Left renal pelvis (tissue), 4 donors: ENCODE measurements at places on chromosomes 4 and X.

- DNase-seq = no peak
Measured at GRCh38 chrX:111892375-111892774, 16.4 kb downstream of the TRPC5OS start.

DNA sequence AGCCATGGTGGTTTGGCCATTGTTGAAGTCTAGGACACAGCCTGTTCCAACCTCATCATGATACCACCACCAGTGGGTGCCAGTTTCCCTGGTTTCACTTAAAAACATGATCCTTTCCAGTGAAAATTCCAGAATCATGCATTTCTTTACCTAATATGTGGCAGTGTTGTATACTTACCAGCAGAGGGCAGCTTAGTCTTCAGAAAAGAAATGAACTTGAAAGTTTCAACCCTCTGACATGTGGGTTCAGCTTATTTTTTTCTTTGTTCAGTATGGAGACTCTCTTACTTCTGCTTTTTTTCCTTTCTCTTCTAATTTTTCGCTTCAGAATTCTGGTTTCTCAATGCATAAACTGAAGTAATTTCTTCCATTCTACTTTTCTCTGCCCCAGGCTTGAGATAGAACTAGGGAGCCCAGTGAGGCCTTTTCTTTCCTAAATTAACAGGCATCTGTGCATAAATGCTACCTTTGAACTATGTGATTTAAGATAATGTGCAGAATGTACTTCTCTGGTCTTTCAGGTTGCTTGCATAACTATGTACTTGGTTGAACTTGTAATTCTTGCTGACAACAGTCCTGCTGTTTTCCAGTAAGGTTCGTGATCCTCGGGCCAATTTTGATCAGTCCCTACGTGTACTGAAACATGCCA, 10.7 kb downstream of the LIAS start:
- DNase-seq = peak; percentile 57

DNA sequence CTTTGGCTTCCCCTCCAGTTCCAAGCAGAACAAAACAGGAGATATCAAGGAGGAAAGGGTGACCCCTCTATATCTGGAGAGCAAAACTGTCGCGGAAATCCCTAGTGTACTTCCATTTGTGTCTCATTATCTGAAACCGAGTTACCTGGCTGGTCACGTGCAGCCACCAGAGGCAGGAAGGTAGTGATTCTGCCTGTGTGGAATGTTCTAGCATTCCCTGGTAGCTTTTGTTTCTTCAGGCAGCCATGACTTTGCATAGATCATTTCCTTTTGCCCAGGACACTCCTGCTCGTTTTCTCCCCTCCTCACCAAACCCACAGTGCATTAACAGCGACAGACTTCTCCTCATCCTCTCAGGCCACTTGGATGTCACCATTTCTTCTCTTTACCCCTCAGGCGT, 107.9 kb downstream of the PTTG2 start:
- no peak for DNase-seq

DNA sequence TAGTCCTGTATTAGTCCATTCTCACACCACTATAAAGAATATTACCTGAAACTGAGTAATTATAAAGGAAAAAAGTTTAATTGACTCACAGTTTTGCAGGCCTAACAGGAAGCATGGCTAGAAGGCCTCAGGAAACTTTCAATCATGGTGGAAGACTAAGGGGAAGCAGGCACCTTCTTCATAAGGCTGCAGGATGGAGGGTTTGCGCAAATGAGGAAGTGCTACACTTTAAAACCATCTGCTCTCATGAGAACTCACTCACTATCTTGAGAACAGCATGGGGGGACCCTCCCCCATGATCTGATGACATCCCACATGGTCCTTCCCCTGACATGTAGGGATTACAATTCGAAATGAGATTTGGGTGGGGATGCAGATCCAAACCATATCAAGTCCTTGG, 12.1 kb upstream of the MAGEA11 start:
- no peak for DNase-seq

DNA sequence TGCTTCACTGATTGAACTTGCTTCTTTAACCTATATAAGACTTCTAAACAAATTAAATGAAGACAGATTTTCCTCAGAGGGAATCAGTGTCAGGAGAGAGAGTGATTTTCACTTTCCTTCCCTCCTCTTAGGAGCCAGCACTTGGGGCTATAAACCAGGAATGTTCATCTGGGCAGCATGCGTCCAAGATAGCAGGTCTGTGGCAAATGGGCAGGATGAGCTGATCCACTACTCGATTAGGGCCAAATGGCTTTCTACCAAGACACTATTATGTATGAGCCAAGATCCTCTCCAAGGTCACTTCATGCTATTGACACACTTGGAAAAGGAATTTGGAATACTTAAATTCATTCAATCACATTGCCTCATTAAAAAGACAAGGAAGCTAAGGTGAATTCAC, 203.9 kb upstream of the GRID2 start:
- no peak for DNase-seq

DNA sequence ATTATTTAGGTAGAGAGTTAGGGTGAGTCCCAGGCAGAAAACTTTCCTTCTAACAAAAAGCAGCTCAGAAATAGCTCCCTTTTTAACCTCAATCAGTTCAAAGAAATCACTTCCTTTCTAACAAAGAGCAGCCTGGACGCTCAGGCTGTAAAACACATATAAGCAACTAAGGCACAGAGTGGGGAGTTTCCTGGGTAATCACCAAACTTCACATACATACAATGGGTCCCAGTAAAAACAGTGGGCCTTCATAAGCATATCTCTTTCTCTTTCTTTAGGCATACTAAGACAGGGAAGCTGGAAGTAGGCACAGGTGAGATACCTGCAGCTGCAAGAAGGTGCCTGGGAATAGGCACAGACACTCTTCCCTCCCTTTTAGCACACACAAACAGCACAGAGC, 4.9 kb upstream of the NAF1 start:
- DNase-seq = no peak

DNA sequence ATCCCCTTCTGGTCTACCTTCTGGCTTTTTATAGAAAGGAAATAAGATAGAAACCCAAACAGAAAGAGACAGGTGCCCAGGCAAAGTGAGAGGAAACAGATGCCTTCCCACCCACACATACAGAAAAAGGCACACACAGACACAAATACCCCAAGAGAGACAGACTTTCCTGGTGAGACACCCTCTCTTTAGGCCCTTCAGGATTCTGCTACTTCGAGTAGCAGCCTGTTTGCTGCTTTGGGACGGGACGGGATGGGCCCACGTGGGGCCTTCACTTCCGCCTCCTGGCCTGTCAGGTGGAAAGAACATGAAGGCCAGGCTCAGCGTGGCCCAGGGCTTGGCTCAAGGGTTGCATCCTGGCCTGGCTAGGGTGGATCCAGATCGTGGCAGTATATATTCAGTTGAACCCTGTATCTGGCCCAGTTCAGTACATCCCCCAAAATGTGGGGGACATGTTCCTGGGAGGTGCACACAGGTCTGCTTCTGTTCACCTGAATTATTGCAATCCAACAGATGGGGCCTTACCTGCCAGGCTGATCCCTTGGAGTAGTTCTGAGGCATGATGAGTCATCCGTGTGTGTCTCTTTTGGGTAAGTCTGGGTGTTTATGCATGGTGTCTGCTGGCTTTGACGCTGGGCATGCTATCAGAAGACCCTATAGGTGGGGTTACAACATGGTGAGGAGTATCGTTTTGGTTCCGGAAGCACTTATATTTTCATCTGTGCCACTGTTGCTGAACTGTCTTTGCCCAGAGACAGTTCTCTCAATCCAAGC, 2.4 kb downstream of the ZNF275 start:
- no peak for DNase-seq

GRCh38 chrX:19881559-19881958, 5.8 kb downstream of the SH3KBP1 start:
- no peak for DNase-seq

DNA sequence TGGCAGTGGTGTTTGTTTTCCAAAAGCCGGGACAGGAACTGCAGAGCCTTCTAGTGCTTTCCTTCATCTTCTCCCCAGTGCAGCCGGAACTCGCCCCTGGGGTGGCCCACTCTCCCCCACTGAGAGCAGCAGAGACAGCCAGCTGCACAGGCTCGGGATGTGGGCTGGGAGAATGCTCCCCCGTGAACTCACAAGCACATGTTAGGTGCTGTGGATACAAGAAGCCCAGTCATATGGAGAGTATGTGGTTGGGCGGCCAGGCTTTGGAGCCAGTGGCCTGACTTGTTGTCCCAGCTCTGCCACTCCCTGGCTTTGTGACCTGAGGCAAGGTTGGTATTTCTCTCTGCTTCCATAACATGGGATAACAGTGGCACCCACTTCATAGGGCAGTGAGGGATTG, 9.4 kb upstream of the KIAA0232 start:
- DNase-seq = no peak

GRCh38 chr4:41670982-41671381, 77.5 kb downstream of the PHOX2B start:
- no peak for DNase-seq

DNA sequence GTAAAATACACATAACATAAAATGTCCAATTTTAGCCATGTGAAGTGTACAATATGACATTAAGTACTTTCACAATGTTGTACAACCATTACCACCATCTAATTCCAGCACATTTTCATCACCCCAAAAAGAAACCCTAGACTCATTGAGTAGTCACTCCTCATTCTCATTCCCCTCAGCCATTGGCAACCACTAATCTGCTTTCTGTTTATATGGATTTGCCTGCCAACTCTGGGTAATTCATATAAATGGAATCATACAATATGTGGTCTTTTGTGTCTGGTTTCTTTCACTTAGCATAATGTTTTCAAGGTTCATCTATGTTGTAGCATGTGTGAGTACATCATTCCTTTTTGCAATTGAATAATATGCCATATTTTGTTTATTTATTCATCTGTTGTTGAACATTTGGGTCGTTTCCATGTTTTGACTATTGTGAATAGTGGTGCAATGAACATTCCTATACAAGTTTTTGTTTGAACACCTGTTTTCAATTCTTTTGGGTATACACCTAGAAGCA, 43.0 kb downstream of the EIF2S3 start:
- no peak for DNase-seq

DNA sequence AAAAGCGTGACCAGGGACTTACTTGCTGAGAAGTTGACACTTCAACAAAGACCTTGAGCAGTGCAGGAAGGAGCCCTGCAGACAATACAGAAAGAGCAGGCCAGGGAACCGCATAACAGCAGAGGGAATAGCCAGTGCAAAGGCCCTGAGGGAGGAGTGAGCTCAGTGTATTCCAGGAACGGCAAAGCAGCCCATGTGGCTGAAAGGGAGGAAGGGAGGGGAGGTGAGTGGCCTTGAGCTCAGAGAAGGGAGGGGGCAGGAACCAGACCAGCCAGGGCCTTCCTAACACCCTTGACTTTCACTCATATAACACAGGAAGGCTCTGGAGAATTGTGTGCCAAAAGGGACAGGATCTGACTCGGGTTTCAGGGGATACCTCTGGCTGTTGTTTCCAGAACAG, 112.2 kb downstream of the BCOR start:
- no peak for DNase-seq

DNA sequence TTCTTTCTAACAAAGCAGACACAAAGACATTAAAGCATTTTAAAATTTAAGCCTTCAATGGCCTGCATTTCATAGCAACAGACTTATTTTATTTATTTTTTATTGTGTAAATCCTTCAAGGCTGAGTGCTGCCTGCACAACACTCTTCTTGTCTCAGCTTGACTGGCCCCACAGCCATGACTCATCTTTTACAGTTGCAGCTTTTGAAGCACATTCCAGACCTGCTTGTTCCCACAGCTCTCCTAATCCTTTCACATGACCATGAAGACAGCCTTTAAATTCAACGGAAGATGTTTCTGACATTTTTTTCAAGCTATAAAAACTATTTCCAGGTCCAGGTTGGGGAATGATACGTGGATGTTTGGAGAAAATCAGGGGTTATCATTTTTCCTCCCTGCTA, 276.9 kb upstream of the TACR3 start:
- DNase-seq = no peak

- DNase-seq = no peak
Measured at GRCh38 chr4:24382381-24382780, 202.0 kb downstream of the DHX15 start.

- no peak for DNase-seq
Measured at GRCh38 chrX:16851827-16852226, 18.3 kb downstream of the RBBP7 start.

DNA sequence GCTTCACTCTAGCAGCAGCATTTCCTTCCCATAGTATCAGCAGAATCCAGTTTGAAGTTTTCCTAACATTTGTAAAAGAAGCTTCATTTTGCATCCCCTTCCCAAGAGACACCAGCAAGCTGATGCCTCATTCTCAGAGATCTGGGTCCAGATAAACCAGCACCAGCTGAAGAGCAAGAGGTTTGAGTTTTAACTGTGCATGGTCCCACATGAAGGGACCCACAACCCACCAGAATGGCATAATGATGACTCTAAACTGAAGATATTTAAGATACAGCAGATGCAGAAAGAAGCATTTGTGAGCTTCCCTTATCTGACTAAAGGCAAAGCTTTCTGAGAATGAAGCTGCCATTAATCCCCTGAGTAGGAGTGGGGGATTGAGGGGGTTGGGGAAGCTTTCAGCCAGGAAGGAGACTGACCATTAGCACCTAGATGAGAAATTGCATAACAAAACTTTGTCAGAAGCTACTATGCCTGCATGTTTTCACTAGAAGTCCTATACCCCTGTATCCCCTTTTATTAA, 18.6 kb downstream of the NUDT6 start:
- no peak for DNase-seq

DNA sequence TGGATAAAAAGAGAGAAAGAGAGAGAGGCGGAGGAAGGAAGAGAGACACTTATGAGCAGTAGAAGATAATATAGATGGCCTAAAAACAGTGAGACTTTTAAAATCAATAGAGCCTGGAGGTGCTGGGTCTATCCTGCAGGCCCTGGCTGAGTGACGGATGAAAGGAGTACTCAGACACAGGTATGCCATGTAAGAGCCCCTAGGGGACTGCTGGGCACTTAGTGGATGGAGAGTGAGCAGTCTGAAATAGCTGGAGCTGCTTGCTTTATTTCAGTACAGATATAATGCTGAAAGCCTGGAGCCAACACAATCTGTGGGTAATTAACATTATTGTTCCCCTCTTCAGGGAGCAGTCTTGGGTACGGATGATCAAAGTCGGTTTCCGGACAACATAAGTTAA, 578.6 kb downstream of the SPOCK3 start:
- no peak for DNase-seq

DNA sequence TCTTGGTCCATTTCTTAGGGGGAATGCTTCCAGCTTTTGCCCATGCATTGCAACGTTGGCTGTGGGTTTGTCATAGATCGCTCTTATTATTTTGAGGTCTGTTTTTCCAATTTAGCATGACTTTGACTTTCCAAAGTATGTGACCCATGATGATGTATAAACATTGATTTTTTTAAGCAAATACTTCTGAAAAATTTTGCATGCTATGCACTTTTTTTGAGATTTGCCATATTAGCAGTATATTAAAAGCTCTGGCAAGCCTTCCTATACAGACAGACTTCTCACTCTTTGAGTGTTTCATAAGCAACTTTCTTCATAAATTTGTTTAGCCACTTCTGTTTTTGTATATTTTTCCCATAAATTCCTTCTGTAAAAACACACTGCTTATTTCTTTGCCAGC, 746.4 kb upstream of the LCORL start:
- no peak for DNase-seq

GRCh38 chrX:108209006-108209554, 117.5 kb downstream of the ATG4A start:
- no peak for DNase-seq

- no peak for DNase-seq
Measured at GRCh38 chrX:123590842-123591486, 141.9 kb downstream of the THOC2 start.
